Caco-2 (cell line): ENCODE measurements at places on chromosomes 7 and 10.
A peak's percentile ranks its signal among the peaks of the same experiment; 100 is the strongest.

DNA sequence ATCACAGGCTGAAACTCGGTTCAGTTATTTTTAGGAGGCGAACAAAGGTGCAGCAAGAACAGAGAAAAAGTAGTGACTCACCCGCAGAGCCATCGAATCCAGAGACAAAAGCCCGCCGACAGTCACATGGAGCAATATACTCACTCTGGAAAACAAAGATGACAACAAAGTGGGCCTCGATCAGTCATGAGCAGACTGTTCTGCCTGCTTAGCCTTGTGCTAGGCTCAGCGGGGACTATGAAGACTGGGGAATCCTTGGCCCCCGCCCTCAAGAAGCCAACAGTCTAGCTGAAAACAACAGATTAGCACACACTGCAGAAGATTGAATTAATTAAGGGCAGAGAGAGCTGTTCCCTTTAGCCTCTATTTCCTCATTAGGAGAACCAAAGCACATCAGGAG, 30.4 kb downstream of the XPNPEP1 start:
- no peak for DNase-seq

GRCh38 chr7:2612445-2613097, 19.2 kb upstream of the TTYH3 start:
- DNase-seq = no peak

DNA sequence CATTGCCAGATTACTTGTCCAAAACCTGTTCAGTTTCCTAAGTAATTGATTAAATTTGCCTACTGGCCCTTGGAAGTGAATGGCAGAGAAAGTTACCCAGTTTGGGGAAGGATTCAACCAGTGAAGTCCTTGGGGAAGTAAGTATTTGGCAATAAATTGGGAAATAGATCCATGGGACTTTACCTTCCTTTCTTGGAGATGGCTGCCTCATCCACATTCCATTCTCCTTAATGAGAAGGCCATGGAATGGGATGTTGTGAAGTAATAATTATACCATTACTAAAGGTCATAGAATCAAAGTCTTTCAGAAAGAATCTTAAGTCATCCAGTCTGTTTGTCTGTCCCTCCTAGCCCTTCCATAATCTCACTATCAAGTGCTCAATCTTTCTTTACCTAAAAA, 4.5 kb upstream of the COPG2 start:
- no peak for DNase-seq

DNA sequence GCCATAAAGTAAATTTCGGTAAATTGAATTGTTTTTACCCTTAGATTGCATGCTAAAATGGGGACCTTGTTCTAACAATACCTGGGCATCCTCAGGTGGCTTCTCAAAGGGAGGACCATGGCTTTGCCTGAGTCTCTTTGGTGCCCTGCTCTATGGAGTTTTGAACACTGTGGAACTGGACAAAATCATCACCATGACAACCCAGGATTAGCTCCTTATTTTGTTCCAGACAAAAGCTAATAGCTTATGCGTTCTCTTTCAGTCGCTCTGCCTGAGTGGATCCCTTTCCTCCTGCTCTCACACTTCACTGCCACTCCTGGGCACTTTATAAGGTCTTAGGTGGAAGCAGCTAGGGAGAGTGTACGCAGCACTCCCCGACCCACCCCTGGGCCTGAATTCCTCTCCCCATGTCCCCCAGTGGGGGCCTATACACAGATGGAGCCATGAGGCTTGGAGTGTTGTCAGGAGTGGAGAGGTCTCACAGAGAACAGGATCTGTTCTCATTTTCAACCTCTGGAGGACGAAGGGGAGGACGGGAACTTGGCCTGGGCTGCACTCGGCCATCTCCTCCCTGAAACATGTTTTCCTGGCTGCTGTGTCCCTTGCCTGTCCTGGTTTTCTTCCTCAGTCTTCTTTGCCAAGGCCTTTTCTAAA, 19.0 kb downstream of the ADCYAP1R1 start:
- no peak for DNase-seq

- DNase-seq = peak; percentile 92
Observed at GRCh38 chr7:47763063-47763974, 181.4 kb upstream of the TNS3 start.

GRCh38 chr7:15922002-15922401, 235.5 kb upstream of the MEOX2 start:
- DNase-seq = no peak

DNA sequence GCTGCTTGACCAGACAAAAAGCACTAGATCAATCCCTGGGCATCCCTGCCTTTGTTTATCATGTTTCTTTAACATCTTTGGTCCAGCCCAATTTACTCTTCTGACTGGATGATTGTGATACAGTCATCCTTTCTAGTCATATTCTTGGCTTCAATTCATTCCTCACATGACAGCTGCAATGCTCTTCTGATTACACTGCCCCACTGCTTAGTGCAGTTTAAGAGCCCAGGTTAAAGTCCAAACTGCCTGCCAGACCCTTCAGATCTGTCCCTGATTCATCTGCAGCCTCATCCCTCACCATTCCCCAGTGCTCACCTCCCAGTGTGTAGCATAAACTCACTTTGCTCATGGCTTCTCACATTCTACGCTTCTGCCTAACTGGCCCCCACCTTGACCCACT, 383.8 kb downstream of the TNS3 start:
- no peak for DNase-seq

DNA sequence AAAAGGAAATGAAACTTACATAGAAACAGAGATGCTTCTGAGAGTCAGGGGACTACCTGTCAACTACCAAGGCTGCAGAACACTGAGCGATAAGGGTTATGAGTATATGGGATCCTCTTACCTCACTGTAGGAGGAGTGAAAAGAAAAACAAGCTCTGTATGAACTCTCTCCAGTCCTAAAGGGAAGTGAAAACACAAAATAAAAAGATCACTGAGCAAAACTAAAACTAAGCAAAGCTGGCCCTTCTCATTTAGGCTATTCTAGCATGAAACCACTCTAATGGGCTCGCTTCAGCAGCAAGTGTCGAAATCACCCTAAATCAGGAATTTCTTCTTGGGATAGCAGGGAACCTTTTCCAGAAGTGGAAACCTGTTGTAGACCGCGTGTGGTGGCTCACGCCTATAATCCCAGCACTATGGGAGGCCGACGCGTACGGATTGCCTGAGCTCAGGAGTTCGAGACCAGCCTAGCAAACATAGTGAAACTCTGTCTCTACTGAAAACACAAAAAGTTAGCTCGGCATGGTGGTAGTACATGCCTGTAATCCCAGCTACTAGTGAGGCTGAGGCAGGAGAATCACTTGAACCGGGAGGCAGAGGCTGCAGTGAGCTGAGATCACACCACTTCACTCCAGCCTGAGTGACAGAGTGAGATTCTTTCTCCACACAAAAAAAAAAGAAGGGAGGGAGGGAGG, 27.0 kb downstream of the DCLRE1C start:
- DNase-seq = no peak

- DNase-seq = no peak
Observed at GRCh38 chr10:106519376-106520030, 645.0 kb downstream of the SORCS1 start.

GRCh38 chr10:78952686-78953085, 116.1 kb upstream of the ZMIZ1 start:
- no peak for DNase-seq

- no peak for DNase-seq
Observed at GRCh38 chr10:113867904-113868303, 13.4 kb downstream of the NHLRC2 start.

- DNase-seq = peak; percentile 59
Observed at GRCh38 chr10:66627156-66627555, 298.7 kb upstream of the LRRTM3 start.

GRCh38 chr7:151762583-151763245, 114.2 kb downstream of the PRKAG2 start:
- DNase-seq = no peak

DNA sequence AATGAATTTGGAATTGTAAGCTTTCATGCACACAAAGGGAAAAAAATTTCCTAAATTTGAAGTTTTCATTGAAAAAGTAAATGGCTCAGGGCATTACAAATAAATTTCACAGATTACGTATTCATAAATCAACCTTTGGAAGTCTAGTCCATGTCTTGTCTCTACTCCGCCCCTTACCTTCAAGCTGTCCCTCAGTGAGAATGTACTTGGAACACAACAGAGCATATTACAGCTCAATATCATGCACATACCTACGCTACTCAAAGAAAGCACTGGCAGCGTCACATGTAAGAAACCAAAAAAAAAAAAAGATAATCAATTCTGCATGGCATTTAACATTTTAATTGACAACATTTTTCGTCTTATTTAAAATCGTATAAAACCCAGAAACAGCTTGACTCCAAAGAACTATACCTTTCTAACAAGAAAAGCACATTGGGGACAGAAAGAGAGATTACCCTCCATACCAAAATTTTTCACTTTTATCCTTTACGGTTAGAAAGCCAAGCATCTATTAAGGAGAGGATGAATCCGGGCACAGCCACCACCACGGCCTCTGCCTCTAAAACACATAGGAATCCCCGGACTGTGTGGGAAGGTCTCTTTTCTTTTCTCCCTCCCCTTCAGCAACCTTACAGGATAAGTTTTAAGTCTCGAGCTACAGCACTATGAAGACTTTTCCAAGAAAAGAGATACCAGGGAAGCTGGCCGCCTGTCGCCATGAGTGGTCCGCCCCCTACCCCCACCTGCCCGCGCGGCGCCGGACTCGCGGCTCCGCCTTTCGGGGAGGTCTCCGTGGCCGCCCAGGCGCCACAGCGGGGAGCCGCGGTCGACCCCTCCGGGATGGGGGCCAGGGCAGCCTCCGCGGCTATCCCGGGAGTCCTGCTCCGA, 1.1 kb downstream of the JMJD1C start:
- no peak for DNase-seq

DNA sequence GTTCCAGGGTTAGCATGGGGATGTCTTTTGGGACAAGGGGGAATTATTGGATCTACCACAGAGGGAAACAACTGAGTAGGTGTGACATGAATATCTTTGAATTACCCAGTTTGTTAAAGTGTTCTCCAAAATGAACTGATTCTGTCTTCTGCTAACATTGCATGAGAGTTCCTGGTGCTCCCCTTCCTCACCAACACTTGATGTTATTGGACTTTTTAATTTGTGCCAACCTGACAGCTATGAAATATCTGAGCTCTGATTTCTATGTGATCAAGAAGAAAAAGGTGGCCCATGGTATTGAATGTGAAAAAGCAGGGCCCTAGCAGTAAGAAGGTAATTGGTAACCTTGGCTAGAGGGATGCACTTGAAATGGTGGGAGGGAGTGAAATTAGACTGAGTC, 4.6 kb upstream of the VPS37D start:
- no peak for DNase-seq

DNA sequence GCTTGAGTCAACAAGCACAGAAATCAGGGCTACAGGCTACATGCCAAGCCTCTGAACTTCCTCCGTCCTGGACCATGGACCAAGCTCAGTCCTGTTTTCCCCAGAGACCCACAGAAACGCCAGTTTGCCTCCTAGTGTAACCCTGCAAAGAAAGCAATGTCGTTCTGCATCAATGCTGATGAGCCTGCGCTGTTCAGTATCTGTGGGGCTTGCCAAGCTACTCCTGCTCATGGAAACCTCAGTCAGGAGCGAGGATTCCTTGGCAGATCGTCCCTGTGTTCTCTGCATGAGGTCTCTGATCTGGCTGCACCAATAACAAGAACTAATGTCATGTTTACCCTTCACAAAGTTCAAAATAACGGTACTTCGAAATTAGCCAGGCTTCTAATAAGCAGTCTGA, 495.5 kb upstream of the C7orf33 start:
- DNase-seq = no peak

DNA sequence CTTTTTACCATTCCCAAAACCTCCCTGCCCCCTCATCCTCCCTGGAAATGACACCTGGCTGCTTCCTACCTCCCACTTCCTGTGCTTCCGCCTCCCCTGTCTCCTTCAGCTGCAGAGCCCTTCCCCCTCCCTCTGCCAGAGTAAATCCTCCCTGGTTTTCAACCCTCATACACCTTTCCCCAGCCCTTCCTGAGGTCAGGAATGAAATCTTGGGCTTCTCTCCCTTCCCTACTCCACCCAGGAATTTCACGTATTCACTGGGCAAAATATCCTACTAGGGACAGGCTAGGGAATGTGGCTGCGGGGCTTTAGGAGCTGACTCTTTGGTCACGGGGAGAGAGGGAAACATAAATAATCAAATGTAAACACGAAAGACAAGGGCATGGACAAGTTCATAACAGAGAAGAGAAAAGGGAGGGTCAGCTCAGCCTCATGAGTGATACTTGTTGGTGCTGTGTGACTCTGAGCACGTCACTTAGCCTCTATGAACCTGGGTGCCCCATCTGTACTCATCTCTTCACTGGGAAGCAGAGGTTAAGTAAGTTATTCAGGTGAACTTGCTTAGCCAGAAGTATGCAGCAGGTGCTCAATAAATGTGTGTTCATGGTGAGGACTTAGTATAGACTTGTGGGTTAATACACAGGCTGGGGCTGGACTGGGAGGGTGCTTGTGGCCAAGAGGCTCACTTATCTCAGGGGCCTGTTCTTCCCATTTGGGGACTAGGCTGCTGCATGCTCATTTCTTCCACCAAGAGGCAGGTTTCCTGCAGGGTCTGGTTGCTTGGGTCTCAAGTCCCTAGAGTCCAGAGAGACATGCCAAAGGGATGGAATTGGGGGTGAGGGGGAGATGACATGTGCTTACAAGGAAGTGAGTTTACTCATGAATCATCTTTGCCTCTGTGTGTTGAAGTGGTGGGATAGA, 10.0 kb upstream of the DUSP5 start:
- DNase-seq = peak; percentile 73

GRCh38 chr10:61124756-61125530, 181.0 kb upstream of the RHOBTB1 start:
- DNase-seq = no peak

- no peak for DNase-seq
Observed at GRCh38 chr10:123156078-123156477, 1.9 kb downstream of the BUB3 start.

GRCh38 chr7:108515013-108515412, 10.9 kb downstream of the PNPLA8 start:
- no peak for DNase-seq

DNA sequence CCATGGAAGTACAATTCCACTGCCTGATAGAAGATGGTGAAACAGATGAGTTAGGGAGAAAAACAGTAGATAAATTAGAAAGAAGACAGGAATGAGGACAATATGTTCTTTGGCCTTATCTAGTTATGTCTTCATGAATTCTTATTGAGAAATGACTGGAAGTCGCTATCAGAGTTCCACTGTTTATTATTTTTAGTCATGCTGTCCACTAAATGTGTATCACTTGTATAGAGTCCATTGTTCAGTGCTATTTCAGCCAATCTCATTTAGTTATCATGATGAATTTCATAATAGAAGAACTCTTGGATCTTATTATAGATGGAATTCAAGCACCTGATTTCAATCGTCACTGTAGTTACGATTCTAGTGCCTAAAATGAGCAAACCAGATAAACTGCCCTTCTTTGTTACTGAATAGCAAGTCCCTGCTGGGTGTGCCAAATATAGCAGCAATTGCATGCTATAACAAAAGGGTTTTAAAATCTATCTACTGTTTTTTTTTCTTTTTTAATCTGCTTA, 177.7 kb upstream of the COL1A2 start:
- DNase-seq = no peak

GRCh38 chr10:8361510-8361844, 307.0 kb downstream of the GATA3 start:
- DNase-seq = no peak
